ENCODE measurements at places on chromosomes 7 and 10. TPM values are rescaled to one million over a fixed set of nuclear protein-coding genes. Genes with fewer than 3 reads are reported as not detected.

DNA sequence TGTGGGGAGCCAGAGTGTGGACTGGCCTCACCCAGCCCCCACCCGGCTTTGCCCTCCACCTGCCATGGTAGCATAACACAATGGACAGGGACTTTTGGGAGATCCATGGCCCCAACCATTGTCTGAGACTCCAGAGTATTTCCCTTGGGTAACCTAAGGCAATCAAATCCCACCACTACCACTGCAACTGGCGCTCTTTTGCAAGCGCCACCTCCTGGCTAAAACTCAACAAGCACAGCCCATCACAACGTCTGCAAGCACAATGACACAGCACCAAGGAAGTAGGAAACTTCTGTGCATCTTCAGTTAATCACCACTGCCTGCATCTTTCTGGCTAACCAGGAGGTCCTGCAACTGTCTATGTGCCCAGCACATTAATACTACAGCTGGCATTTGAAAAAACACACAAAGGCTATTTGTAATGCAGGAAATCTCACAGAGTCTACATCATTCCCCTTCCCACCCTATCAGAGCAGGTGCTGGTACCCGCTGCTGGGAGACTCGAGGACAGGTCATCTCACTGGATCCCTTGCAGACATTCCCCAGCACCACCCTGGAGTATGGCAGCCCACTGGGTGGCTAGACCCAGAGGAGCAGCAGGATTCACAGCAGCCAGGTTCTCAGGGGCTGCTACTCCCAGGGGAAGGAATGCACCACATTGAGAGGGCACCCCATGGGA, 27.7 kb downstream of the ANKRD26 start:
- DNase-seq: no peak

DNA sequence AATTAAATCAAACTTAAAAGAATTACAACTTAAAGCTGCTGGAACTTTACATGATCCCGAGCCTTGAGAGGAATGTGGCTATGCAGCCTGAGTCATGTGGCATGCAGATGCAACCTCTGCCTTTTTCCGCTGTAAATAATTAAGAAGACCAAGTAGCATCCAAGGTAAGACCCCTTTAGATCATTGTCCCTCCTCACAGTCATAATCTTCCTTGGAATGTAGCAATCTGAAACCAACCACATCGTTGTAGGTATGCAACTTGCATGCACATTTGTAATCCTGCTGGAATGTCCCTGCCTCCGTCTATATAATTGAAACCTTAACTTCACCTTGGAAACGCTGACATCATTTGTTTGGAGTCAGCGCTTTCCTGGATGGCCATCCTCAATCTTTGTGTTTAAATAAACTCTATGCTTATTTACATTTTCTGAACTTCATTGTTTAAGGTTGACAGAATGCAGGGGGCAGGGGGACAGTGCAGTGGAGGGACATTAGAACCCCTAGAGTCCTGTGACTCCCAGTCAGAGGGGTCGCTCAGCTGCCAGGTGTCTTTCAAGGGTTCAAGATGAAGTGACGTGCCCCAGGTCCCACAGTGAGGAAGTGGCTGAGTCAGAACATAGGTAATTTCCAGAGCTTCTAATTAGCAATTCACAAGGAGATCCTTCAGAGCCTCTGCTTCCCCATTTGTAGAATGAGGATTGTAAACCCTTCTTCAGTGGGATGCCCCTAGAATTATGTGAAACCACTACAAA, 110.7 kb downstream of the RALA start:
- DNase-seq: peak; percentile 34

- DNase-seq: no peak
Observed at GRCh38 chr7:145978769-145979168, 137.8 kb upstream of the CNTNAP2 start.

GRCh38 chr7:100811480-100811879, 15.8 kb downstream of the EPHB4 start:
- no peak for DNase-seq

DNA sequence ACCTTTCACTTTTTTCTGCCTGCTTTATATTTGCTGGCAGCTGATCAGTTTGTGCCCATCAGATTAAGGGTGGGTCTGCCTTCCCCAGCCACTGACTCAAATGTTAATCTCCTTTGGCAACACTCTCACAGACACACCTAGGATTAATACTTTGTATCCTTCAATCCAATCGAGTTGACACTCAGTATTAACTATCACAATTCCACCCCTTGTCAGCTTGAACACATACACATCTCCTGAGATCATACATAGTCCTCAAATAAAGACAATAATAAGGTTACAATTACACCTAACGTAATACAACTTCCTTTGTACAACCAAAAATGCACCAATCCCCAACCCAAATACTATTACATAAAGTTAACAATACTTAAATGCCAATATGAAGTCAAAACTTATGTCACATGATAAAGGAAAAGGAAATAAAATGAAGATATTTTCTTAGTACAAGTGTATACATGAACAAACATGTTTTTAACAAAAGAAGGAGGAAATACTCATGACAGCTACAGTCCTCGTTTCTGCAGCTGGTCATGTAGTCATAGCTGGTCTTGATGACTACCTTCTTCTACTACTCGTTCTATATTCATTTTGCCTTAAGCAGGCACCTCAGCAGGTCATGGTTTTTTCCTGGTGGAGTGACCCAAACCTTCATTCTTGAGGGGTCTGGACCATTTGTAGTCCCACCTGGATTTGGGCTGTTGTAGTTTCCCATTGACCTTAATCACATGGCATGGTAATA, 96.7 kb upstream of the CABCOCO1 start:
- DNase-seq: no peak

HIPK2 gene
- polyA plus RNA-seq: 78.9 TPM

CTAGE8 gene
- polyA plus RNA-seq: 8.2 TPM

Measured in renal pelvis (tissue), 12 donors.